Vagina (tissue), 2 donors: ENCODE measurements at places on chromosomes 1 and 21. TPM values are rescaled to one million over a fixed set of nuclear protein-coding genes. Genes with fewer than 3 reads are reported as not detected.

DNA sequence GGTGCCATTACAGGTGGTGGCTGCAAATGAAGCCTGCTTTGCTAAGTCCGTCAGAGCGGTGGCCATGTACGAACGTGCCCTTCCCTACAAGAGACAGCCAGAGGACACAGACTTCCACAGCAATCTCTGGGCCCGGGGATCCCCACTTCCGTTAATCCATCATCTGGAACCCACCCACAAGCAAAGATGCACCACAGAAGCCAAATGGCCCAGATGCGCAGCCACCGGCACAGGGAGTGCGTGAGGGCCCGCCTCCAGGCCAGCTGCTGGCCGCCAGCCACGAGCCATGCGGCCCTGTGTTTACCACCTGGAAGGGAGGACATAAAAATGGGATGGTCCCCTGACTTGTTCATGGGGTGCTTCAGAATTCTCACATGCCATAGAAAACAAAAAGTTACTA is 22.1 kb downstream of the MRAP start:
- no peak overlapping the region for H3K27ac ChIP-seq
- H3K4me1 ChIP-seq = no peaks in the 10 kb centered on the region
- H3K27me3 ChIP-seq = no peaks in the 10 kb centered on the region
- H3K4me3 ChIP-seq = no peak overlapping the region

TNFRSF8 gene
- total RNA-seq = 1.2 TPM

SLC6A17 gene
- 1.7 TPM for total RNA-seq

GRCh38 chr1:11342621-11343032 is 69.6 kb downstream of the UBIAD1 start:
- H3K4me1 ChIP-seq = peaks cover 23% of the 10 kb centered on the region
- H3K27ac ChIP-seq = no peak overlapping the region
- no peak for DNase-seq
- no peak overlapping the region for H3K4me3 ChIP-seq

GRCh38 chr1:1996207-1996651 is 7.4 kb downstream of the CFAP74 start:
- H3K36me3 ChIP-seq = no peaks in the 10 kb centered on the region
- H3K4me3 ChIP-seq = no peak overlapping the region
- no peak overlapping the region for H3K27ac ChIP-seq
- no peaks in the 10 kb centered on the region for H3K27me3 ChIP-seq

DNA sequence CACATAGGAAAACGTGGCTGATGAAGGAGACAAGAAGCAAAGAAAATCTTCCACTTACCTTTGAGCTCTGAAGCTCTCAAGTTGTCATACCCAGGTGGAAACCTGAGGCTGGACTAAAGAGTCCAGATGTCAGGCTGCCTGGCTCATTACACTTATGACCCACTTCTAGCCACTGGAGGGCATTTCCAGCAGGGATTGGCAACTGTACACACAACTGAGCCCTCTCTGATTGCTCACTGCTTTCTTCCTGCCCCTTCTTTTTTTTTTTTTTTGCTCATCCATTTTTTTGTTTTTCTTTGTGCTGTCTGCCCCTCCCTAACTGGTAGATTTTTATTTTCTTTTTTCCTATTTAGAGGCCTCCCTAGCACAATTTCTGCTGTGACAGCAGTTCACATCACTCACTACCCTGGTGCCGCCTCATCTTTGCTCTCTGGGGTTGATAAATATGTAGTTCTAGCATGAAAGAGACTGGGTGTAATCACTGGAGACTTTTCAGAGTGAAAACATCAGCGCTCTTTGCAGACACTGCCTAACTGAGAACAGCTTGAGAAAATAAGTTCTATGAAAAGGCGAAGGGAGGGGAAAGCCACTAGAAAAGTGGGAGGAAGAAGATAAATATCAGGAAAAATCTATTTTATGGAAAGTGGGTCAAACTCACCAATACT is 334.5 kb downstream of the NUF2 start:
- no peaks in the 10 kb centered on the region for H3K36me3 ChIP-seq
- H3K4me3 ChIP-seq = no peak overlapping the region
- peaks cover 8% of the 10 kb centered on the region for H3K4me1 ChIP-seq
- DNase-seq = no peak
- no peaks in the 10 kb centered on the region for H3K27me3 ChIP-seq

UBL4B gene
- not detected for total RNA-seq
